Eye (tissue), 1 donor: ENCODE measurements at places on chromosomes 5 and 9.
A peak's percentile ranks its signal among the peaks of the same experiment; 100 is the strongest.

GRCh38 chr9:38486056-38486615 is 61.9 kb upstream of the IGFBPL1 start:
- DNase-seq = no peak

DNA sequence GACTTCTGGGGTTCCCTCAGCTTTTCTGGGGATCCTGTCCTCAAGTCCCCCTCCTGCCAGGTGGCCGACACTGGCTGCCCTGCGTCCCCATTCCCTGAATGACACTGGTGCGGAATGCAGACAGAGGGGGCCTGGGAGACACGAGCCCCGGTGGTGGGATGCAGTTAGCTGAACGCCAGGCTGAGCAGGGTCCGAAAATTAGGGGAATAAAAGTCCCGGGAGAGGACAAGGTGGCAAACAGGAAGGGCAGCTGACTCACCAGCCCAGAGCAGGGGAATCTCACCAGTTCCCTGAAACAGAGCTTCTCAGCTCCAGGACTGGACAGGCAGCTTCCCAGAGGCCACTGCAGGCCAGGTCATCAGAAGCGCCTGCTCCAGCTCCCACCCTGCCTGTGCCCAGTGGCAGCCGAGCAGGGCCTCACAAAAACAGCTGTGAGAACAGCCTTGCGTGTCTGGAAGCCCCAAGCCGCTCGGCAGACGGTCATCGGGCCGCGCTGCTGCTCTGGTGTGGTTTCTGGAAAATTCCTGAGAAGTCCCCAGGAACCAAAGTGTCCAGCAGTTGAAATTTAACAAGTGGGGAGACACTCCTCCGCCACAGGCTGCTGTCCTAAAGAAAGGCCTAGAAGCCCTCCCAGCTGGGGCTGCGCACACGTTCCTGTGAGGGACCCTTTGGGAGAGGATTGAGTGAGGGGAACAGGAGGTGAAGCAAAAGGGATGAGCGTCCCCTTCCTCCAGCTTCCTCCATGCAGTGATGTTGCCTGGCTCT is 47.6 kb upstream of the EXOC3 start:
- DNase-seq = peak; percentile 47

- DNase-seq = no peak
Measured at GRCh38 chr5:84680908-84681307, 296.2 kb upstream of the EDIL3 start.

DNA sequence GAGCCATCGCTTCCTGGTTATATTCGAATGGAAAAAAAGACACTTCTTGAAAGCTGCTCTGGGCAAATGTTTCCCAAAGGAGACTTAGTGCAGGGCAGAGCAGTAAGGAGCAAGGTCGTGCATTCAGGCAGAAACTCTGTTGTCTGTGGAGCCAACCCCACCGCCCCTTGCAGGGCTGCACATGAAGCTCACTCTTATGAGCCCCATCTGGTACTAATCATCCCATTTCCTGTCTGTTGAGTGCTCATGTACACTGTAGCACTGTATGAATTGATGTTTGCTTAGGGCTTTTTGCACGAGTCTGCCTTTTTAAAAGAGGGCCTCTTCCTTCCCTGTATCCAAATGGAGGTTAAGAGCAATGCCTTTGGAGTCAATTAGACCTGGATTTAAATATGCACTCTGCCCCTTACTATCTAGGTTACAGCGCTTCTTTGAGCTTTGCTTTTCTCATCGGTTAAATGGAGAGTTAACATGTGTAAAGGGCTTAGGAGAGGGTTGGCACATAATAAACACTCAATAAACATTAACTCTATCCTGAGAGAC is 25.4 kb downstream of the HMHB1 start:
- peak; percentile 77 for DNase-seq

- no peak for DNase-seq
Measured at GRCh38 chr5:104186100-104186499, 623.5 kb upstream of the NUDT12 start.

DNA sequence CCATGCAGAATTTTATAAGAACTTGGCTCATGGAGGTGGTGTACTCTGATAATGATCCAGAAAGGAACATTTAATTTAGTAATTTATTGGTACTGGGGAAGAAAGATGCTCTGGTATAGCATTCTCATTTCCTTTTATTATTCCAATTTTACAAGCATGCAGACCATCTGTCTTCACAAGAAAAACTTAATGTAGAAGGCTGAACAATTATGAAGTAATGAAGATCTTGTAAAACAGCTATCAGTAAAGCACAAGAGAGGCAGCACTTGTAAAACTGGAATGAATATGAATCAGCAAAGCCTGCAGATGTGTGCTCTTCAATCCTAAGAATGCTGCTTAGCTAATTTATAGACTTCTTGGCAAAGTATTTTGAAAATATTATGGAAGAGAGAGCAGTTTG is 300.0 kb downstream of the YTHDC2 start:
- DNase-seq = no peak

- DNase-seq = peak; percentile 51
Measured at GRCh38 chr9:96087669-96088299, 212.3 kb downstream of the ERCC6L2 start.

- no peak for DNase-seq
Measured at GRCh38 chr9:101139082-101139481, 110.6 kb downstream of the PLPPR1 start.

DNA sequence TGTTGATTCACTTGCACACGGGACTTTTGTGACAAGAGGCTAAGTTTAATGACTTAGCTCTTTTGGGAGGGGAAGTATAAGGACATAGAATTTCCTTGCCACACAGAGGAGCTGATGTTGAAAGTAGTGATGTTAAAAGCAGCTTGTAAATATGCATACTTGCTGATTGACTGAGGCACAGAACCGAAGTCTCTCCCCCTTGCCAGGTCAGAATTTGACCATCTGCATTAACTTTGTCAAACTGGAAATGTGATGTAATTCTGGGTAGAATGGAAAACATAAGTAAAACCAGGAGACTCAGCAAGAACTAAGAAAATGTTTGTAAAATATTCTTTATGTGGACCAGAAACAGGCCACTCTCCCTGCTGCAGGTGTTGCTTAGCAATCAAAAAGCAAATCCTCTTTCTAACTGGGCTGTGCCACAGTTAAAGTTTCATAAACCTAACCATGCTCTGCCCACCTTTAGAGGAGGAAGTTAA is 284.2 kb downstream of the NR3C1 start:
- DNase-seq = no peak

GRCh38 chr5:64838376-64838775 is 69.6 kb downstream of the CWC27 start:
- DNase-seq = no peak

GRCh38 chr5:76735762-76736545 is 20.0 kb downstream of the F2R start:
- DNase-seq = no peak

DNA sequence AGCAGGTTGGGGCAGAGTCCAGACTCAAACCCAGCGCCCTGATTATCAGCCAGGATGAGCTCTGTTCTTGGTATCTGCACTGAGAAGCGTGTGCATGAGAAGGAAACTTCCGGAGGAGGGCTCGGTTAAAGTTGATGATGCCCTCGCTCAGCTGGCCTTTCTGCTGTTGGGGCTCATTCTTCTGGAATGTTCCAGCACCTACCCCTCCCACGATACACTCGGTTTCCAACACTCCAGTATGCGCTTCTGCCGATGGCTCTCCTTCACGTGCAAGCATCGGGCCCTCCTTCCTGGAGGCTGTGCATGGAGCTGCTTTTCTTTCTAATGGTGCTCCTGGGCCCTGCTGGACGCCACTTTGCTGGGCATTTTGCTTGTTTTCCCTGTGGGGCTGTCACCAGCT is 134.0 kb downstream of the RXRA start:
- no peak for DNase-seq

GRCh38 chr5:159392871-159393270 is 62.6 kb upstream of the IL12B start:
- no peak for DNase-seq

DNA sequence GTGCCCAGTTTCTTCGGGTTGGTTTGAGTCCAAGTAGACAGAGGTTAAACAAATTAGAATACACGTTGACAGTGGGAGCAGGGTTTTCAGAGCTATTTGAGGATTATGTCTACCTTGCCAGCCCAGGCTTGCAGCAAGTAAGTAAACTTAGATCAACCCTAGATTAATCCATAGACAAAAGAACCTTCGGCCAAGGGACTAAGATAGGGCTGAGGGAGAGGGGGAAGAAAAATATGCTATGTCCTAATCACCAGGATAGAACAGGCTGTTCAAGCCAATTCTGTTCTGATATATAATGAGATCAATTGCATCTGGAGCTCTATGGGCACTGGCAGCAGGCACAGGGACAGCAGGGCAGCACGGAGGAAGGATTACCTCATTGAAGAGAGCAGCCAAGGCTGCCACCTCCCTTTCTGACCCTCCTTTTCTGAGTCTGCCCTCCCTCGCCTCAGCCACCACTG is 377.7 kb downstream of the PIK3R1 start:
- DNase-seq = no peak

GRCh38 chr9:114678795-114679194 is 3.2 kb downstream of the TEX48 start:
- no peak for DNase-seq

DNA sequence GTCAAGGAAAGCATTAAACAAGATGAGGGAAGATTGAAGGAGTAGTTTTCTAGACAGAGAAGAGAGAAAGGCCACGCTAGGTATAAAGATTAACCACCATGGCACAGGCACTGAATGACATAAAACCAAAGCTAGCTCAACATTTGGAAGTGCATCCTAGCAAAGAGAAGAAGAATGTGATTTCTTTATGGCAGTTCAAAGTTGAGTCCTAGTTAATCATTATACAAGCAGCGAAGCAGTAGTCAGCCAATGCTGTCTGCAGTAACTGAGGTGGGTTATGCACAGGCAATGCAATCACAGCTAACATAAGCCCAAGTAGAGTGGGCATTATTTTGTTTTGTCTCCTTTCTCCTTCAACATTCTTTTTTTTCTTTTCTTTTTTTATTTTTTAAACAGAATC is 24.0 kb upstream of the ANKRD31 start:
- DNase-seq = no peak

DNA sequence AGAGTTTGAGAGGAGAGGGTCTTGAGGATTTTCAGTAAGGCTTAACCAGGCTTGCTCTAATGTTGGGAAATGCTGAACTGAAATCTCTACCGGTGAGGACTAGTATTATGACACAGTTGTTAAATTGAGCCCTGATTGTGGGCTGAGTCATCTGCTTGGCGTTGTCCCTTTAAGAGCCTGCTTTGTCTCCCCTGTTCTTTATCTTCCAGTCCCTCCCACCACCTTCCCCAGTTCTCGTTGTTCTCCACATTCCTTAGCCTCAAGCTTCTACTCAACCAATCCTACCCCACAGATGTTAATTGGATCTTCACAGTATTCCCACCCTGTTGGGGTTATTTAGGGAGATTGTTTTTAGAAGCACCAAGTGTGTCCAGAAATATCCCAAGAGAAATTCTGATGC is 57.6 kb downstream of the ANKRD55 start:
- DNase-seq = no peak

DNA sequence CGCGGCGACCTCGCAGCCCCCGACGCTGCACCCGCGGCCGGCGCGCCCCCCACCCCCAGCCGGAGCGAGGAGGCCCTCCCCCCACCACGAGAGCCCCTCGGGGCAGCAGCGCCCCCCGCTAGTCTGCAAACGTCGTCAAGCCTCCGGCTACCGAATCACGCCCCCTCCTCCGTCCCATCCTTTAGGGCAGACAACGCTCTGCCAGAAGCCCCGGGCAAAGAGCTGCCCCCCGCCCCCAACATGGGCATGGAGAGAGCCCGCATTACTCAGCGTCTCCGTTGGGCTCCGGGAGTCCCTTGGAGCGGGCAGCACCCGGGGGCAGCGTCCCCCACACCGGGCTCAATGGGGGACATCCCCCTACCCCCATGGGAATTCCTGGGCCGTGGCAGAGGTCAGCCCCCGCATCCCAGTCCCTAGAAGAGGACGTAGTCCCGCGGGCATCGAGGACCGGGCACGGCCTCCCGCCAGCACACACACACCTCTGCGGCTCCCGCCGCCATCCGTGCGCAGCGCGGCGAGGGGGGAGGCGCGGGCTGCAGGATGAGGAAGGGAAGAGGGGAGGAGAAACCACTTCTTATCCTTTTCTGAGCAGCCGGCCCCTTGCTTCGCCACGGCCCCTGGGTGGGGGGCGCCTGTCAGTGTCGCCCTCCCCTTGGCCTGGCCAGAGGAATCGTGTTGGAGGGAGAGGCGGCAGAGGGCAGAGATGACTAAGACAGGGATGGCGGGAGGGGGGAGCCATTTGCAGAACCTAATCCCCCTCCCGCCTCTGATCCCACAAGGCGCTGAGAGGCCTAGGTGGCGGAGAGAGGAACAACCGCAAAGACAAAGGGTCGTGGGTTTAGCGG is 750 bp downstream of the DNM1 start:
- DNase-seq = peak; percentile 82

DNA sequence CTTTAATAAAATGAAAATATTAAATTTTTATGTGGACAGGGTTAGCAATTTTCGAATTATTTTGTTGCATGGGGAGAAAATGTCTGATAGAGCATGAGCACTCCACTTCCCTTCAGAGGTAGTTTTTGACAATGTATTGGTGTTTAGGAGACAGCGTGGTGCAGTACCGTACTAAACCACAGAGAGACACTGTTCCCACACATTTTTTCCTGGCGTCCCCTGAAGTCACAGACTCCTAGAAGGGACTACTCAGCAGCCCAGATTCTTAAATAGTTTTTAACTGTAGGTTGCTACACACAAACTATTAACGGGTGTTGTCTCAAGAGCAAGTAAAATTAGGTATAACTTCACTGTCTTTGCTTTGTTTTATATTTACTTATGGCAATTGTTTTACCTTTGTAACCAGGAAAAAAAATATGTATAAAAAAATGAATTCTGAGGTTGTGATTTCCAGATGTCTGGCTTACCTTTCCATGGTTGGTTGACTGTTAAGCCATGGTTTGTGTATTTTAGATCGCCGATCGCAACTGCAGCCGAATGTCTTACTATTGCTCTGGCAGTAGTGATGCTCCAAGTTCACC is 171.2 kb downstream of the DOCK8 start:
- DNase-seq = peak; percentile 91

GRCh38 chr9:136053757-136054142 is 41.3 kb downstream of the NACC2 start:
- DNase-seq = no peak

- peak; percentile 71 for DNase-seq
Measured at GRCh38 chr9:19788614-19789271, at the start of gene SLC24A2. Gene SLC24A2 (minus strand): TSS chr9:19789037.

DNA sequence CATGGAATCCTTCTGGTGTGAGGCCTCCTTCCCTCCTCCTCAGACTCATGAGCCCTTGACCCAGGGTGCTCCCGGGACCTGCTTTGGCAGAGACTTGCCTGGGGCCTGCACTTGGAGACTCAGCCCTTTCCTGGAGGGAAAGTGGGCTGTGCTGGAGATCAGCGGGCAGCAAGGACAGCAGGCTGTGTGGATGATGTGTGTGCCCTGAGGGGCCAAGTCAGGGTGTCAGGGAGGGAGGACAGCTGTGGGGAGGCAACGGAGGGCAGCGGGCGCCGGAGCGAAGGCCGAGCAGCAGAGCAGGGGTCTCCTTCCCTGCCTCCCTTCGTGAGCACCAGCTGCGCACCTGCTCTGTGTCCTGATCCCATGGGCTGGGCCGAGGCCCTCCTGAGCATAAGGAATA is 6.1 kb upstream of the CSF2 start:
- no peak for DNase-seq
